Stimulated activated CD8-positive, alpha-beta memory T cell treated with anti-CD3 and anti-CD28 coated beads, Interleukin-2, amount 100 ng/mL, for 48 hours (primary cell): ENCODE measurements at places on chromosomes 11 and 22.

DNA sequence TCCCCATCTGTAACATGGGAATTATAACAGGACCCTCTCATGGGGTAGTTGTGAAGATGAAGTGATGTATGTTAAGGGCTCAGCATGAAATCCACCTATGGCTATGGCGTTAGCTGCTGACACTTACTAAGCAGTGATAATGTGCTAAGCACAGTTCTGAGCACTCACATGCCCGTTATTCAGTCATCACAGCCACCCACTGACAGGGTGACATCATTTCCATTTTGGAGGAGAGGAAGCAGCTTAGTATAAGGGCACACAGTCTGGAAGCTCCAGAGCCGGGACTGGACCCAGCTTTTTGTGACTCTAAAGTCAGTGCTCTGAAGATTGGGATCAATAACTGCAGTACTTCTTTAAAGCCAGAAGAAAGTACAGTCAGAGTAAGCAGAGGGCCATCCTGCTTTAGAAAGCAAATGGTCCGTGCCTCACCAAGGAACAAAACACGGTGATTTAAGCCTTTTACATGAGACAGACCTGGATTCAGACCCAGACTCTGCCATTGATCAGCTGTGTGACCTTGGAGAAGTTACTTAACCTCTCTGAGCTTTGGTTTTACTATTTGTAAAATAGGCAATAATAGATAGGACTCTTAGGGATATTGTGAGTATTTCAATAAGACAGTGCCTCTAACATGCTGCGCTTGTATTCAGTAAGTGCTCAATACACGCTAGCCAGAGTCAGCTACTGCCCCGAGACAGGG, 61.5 kb downstream of the SGSM1 start:
- no peak for DNase-seq

- DNase-seq = no peak
Observed at GRCh38 chr11:94469416-94469815, 24.2 kb downstream of the MRE11 start.

DNA sequence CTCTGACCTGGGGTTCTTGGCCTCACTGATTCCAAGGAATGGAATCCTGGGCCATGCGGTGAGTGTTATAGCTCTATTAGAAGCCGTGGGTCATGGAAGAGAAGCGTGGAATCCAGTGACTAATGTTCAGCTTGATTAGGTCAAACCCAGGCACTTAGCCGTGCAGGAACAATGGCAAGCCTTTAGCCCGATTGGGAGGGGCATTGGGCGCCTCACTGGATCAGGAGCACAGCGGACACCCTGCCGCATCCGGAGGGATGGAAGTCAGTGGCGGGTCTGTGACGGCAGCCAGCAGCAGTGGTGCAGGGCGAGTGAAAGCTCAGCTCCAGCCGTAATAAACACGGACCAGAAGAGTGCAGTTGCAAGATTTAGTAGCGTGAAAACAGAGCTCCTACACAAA, 20.5 kb upstream of the SLC17A6 start:
- DNase-seq = no peak

- DNase-seq = no peak
Observed at GRCh38 chr11:47354913-47355282, 2.4 kb upstream of the MYBPC3 start.

DNA sequence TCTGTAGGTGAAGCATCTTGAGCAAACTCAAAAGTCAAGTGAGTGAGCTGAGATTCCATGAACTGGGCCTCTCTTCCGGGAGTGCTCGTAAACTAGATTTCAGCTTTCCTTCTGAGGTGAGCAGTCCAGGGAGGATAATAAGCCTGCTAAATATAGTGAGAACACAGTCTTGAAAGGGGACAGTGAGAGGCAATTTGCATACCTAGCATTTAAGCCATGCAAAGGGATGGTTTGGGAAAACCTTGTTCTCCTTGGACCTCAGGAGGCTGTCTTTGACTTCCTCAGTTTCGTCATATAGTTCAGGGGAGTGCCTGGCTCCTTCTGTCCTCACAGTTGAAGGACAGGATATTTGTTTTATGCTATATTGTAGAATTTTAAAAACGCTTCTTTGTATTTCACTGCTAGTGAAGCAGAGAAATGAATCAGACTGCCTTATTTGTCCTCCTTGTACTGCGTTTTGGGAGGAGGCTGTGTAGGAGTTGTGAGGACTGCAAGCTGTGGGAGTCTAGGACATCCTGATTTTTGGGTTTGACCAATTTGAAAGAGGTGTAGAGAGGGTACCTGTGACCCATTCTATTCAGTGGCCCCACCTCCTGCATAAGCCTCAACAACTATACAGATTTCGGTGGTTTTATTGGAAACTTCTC, 11.0 kb upstream of the SORL1-AS1 start:
- DNase-seq = no peak

DNA sequence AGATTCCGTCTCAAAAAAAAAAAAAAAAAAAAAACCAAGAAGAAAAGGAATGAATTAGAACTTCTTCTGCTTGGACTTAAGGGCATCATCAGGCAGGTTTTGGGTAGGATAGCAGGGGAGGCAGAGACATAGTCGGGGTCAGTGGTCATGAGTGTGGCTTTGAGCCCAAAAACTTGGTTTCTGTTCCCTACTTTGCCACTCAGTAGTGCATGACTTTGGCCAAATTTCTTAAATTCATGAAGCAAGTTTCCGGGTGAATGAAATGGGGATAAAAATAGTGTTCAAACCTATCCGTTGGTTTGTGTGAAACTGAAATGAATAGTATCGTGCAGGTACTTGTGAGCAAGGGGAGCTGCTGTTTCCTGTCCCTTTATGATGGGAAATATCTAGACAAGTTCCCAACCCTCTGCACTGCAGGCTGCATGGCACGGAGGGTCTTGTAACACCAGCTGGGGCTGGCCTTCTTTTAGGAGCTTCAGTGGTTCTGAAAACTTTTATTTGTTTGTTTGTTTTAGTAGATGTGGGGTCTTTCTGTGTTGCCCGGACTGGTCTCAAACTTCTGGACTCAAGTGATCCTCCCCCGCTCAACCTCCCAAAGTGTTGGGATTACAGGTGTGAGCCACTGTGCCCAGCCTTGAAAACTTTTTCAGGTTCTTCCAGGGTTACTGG, 18.4 kb downstream of the NEAT1 start:
- DNase-seq = no peak

DNA sequence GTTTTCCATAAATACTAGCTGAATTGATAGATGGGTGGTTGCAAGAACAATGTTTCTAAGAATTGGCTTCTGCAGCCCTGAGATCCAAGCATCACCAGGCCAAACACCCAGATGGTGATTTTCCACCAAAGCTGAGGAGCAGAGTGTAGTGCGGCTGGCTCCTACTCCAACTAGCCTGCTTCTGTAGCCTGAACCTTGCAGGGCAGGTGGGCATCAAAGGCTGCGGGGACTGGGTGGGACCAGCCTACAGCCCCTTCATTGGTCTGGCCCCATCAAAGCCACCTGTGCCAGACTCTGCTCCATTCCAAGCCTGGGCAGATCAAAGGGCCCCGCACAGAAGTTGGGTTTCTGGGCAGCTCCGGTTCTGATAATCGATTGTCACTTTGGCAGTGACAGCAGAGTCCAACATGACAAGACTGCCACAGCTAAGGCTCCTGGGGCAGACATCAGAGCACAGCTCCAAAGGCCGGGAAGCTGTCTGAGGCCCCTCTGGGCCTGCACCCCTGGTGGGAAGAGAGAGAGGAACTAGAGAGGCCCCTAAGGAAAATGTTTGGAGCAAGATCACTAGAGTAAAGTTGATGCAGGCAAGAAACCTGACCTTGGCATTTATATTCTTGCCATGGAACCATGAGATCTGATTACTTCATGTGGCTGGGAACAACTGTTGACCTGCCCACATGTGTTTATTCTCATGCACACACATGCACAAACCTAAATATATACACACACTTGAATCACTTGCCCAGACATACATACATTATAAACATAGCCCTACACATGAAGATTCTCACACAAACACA, 582.9 kb downstream of the INSC start:
- no peak for DNase-seq

- peak; percentile 28 for DNase-seq
Observed at GRCh38 chr11:73376803-73377629, 817 bp downstream of the RELT start.

- DNase-seq = no peak
Observed at GRCh38 chr22:49202226-49202625, 625.4 kb downstream of the BRD1 start.

DNA sequence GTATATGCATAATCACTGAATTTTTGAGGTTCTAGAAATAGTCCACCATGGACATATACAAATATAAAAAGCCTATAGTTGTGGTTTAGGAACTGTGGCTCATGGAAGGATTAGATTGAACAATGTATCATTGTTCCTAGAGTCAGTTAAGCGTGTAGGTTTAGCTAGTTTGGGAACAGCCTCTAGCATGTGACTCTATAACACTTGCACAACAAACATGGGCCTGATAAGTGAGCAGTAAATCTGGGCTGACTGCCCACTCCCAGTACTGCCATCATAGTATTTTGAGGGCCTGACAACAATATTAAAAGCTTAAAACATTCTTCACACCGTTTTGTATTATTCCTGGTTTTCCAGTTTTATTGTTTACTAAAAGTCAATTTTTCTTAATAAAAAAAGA, 47.0 kb downstream of the YAP1 start:
- DNase-seq = no peak

DNA sequence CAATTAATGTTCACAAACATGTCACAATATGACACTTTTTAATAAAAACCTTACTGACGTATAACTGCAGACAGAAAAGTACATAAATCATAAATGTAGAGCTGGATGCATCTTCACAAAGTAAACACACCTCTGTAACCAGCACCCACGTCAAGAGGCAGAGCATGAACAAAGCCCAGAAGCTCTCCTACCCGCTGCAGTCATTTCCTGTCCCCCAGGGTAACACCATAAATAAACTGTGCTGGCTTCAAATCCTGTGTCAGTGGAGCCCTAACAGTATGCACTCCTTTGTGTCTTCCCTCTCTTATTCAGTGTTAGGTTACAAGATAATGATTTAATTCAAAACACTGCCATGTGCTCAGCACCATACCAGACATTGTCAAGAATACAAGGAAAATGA, 5.7 kb downstream of the SYT13 start:
- DNase-seq = no peak

DNA sequence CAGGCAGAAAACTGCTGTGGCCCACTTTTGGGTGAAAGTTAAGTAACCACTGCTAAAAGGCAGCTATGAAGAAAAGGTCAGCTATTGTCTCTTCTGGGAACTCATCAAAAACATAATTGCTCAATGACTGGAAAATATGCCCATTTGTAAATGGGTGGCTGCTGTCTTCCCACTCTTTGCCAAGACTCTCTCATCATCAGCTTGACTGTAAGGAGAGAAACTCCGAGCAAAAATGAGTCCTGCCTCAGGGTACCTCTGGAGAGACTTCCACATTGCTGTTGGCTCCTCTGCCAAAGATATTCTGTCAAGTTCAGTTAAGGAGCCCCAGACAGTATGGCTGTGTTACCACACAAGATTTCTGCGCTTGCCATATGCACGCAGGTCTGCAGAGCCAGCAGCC, 138.7 kb downstream of the BBOX1 start:
- no peak for DNase-seq
